Stimulated activated CD4-positive, alpha-beta T cell treated with anti-CD3 and anti-CD28 coated beads, Interleukin-15, amount 100 ng/mL, for 1 hour (primary cell): ENCODE measurements at places on chromosomes 4 and X.

DNA sequence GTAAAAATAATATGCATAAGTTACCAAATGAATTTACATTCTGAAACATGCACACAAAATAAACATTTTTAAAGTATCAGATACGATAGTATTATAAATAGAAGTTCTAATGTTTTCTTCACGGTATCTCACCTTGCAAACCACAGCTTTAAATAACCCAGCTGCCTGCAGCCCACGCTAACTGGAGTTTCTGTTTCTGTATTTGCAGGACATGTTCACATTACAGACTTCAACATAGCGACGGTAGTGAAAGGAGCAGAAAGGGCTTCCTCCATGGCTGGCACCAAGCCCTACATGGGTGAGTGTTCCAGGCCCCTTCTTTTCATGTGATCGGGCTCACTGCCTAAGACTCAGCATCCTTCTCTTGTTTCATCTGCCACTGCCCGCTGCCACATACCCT, 291.7 kb downstream of the EVC2 start:
- DNase-seq = no peak

DNA sequence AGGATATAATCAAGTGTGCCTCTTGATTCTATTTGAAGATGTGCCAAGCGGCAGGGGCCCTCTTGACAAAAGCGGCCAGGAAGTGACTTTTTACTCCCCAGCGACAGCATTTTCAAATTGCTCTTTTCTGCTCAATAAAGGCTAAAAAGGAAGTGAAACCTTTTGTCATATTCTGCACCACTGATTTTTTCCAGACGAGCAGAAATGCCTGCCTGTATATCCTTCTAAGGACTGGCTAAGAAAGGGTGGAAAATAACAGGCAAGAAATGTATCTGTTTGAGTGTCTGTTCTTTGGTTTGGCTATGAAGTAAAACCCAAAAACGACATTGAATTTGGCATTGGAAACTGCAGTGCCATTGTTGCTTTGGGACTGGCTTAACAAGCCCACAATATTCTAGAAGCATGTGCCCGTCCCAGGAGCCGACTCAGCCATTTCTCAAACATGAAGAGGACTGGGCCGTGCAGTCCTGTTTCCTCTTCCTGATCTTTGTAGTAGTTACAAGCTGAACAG, 25.4 kb downstream of the TMSB4X start:
- DNase-seq = no peak

DNA sequence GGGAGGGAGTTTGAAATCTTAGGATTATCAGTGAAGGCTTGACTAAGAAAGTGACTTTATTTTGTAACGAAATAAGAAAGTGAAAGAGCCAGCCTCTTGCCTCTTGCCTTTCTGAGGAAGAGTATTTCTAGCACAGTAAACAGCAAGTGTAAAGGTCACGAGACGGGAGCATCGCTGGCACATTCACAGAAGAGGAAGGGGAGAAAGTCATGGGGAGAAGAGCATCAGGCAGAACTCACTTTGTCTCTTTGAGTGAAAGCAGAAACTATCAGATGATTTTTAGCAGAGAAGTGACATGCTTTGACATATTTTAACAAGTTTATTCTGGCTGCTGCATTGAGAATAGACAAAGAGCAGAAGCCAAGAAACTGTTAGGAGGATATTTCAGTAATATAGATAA, 313.8 kb downstream of the CAMK2D start:
- DNase-seq = peak; percentile 10

DNA sequence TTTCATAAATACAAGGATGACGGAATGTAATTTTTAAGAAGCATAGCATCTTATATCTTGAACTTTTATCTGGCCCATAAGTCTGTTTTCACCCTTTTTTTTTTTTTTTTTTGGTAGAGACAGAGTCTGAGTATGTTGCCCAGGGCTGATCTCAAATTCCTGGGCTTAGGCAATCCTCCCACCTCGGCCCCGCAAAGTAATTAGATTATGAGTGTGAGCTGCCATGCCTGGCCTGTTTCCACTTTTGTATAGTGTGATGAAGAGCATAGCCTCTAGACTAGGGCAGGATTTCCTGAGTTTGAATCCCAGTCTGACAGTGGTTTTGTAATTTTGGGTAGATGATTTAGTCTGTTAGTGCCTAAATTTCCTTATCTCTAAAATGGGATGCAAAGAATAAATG, 11.0 kb downstream of the STIM2 start:
- no peak for DNase-seq

GRCh38 chr4:118742050-118742449, 56.9 kb downstream of the METTL14 start:
- no peak for DNase-seq

GRCh38 chr4:71635139-71635748, 148.6 kb downstream of the GC start:
- no peak for DNase-seq

- DNase-seq = no peak
Measured at GRCh38 chrX:101774340-101774739, 114.7 kb upstream of the ARMCX2 start.

GRCh38 chrX:134416087-134416486, 43.9 kb upstream of the HPRT1 start:
- DNase-seq = no peak

DNA sequence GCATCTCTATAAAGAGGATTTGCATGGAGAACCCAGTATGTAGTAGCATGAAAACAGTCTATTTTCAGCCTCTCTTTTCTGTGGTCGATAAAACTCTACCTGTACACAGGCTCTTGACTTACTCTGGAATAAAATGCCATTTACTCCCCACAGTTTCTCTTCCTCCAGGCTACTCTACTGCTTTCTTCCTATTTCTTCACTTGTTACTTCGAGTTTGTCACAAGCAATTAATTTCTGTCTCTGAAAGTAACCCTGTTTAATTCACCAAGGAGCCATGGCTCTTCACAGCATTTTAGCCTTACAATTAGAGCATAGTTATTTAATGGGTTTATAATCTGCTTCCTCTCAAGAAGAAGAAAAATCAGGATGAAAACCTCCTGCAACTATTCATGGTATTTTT, 472.9 kb upstream of the PRKX start:
- no peak for DNase-seq

- DNase-seq = no peak
Measured at GRCh38 chr4:76232681-76233080, 18.8 kb upstream of the FAM47E start.
